ENCODE measurements at places on chromosomes 7 and 10. TPM values are rescaled to one million over a fixed set of nuclear protein-coding genes. Genes with fewer than 3 reads are reported as not detected.

- DNase-seq: peak; percentile 17
These were observed 62.0 kb upstream of the NRBF2 start for GRCh38 chr10:63071145-63071544.

KCNH2 gene
- 6.3 TPM for polyA plus RNA-seq

PLEKHS1 gene
- 0.23 TPM for polyA plus RNA-seq

GRCh38 chr7:117839507-117839906 is 33.7 kb downstream of the CTTNBP2 start:
- no peak for DNase-seq

GATAD1 gene
- polyA plus RNA-seq: 51.6 TPM

PSMC2 gene
- 110 TPM for polyA plus RNA-seq

- no peak for DNase-seq
These were observed 22.0 kb downstream of the TWIST1 start for GRCh38 chr7:19095353-19095860.

GRCh38 chr10:6195376-6195775 is 7.4 kb upstream of the PFKFB3 start:
- no peak for DNase-seq

DNA sequence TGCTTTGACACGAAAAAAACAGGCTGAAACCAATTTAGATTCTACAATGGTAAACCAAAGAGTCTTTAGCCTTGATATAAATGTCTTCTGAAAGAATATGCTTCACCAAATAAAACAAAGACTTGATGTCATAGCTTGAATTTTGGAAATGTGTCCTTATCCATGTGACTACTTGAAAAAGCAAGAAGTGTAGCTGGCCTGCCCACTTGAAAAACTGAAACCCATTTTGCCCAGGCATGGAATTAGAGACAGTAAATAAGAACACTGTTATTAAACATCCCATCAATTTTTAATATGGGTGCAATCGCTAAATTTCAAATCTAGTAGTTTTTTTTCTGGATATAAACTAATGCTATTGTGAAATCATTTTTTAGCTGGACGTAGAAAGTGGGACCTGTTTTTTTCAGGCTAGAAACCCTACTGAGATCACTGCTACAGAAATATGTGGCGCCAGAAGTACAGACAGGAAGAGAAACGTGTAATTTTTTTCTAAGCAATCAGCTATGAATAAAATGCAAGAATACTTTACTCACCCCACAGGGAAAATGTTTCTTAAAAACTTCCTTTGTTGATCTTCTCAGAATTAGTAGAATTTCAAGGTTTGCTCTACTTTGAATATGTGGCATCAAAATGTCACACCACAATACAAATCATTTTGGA is 56.7 kb downstream of the PIP4K2A start:
- no peak for DNase-seq

GRCh38 chr7:71278257-71278656 is 146.3 kb downstream of the GALNT17 start:
- no peak for DNase-seq

GDI2 gene
- 246 TPM for polyA plus RNA-seq

DNA sequence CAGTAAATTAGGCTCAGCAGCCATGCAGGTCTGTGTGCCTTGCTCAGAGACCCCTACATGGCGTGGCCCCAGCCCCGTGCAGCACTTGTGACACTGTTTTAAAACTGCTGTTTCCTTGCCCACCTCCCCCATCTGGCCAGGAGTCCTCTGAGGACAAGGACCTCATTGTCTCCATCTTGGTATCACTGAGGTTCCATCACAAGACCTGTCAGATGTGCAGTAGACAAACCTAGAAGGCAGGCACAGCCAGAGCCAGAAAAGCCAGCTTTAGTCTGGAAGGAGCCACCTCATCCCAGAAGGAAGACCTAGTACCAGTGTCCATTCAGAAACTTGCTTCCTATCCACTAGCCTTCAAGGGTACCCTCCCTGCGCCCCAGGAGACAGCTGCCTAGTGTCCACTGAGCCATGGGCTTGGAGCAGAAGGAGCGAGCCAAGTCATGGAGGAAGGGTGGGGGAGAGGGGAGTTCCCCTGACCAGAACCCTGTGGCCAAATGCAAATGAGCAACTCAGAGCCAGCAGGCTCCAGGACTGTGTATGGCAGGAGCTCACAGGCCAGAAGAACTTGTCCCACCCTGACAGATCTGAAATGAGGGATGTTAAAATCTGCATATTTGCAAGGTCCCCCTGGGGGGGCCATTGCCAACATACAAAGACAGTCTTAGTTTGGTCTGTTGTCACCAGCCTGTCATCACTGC is 176.1 kb downstream of the SH3PXD2A start:
- no peak for DNase-seq

GRCh38 chr10:26481315-26481692 is 43.2 kb downstream of the APBB1IP start:
- no peak for DNase-seq

SDK1 gene
- polyA plus RNA-seq: 9.5 TPM

SFRP4 gene
- polyA plus RNA-seq: 0.54 TPM

- DNase-seq: no peak
These were observed 39.5 kb upstream of the DPYSL4 start for GRCh38 chr10:132146941-132147915.

DNA sequence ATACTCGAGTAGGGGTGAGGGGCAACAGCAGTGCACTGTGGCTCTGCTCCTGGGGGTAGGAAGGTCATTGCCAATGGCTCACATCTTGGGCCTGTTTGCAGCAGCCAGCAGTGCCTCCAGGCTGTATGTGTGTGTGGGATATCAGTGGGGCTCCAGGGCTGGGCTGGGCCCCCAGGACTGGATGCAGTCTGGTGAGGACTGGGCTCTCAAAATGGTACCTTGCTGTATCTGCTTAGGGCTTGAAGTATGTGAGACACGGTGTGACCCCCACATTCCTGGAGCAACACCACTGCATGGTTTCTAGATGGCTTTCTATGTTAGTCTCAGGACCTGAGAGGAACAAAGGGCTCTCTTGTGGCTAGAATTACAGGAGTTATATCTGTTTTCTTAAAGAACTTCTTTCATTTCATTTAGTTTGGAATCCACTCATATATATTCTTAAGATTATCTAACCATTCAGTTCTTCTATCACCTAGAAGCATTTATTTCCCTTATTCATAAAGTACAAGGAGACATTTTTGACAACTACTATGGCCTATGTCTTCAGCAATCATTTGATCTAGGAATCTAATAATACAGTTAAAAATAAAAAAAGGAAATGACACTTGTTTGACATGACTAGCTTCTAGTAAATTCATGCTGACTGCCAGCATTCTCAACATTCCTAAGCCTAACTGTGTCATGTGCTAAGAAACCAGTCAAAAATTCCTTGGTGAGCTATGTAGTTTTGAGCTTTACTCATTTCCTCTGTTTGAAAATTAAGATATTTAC is 443.2 kb upstream of the SEMA3A start:
- peak; percentile 23 for DNase-seq

DNA sequence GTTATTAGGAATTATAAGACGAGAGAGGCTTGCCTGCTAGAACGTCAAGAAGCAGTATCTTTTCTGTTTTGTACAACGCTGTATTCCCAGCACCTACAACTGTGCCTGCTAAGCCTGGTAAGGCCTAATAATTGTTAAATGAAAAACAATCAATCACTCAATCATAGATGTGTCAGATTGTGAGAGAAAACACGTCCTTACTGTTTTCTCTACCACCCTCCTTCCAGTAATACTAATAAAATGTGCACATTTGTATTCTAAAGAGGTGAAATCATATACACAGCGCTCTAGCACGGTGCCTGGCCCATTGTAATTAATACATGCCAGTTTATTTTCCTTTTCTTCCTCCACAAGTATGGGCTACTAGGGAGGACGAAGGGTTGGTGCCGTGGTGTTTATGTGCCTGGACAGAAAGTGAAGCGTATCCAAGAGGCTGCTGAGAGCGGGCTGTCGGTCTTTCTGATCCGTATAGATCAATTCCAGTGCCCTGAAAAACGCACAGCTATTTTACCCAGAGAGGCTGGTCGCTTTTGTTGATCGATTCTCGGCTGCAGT is 1.5 kb upstream of the AUTS2 start:
- DNase-seq: no peak

DNA sequence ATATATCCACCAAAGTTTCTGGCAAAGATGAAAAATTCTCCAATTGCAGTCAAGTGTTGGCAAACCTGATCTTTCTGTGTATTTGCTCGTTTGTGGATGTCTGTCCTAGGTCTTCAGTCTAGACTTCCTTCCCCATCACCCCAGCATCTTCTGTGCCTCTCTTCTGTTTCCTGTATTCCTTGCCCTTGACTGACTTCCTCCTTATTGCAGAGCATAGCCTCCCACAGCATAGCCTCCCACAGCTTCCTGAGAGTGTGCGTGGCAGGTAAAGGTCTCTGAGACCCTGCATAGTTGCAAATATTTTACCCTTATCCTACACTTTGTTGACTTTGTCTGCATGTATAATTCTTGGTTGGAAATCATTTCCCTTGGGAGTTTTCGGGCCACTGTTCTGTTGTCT is 18.4 kb downstream of the SLC18A2 start:
- DNase-seq: no peak

- no peak for DNase-seq
These were observed 20.0 kb downstream of the TMEM229A start for GRCh38 chr7:124012864-124013263.

DNA sequence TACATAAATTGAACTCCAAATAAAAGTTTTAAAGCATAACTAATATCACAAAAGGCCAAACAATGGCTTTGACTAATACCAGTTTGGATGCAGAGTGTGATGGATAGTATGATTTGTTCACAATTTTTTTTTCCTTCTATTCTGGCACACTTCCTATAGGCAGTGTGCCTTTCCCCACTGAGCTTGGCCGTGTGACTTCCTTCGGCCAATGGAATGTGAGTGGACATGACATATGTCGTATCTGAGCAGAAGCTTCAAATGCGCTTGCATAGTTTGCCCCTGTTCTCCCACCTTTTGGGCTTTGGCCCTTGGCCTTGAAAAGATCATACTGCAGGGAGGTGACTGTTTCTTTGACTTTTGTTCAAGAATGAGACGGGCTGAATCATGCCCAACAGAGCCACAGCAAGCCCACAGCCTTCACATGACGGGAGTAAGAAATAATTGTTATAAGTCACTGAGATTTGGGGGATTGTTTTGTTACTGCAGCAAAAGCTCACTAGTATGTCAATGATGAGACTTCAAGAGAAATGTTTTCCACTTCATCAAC is 279.9 kb upstream of the NEBL start:
- DNase-seq: no peak

TBX20 gene
- not detected for polyA plus RNA-seq

DNA sequence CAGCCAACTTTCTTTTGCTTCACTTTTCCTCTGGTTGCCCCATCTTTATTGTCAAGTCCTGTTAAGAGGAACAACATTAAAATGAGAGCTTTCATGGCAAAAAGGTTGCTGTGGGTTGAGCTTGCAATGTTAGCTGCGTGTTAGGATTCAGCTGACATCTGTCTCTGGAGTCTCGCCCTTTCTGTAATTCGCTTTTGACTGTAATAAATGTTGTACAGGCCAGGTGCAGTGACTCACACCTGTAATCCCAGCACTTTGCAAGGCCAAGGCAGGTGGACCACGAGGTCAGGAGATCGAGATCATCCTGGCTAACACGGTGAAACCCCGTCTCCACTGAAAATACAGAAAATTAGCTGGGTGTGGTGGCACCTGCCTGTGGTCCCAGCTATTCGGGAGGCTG is 24.1 kb downstream of the MNX1 start:
- DNase-seq: no peak

MOGAT3 gene
- not detected for polyA plus RNA-seq

- no peak for DNase-seq
These were observed 16.3 kb downstream of the OR2AE1 start for GRCh38 chr7:99860281-99861127.

DNA sequence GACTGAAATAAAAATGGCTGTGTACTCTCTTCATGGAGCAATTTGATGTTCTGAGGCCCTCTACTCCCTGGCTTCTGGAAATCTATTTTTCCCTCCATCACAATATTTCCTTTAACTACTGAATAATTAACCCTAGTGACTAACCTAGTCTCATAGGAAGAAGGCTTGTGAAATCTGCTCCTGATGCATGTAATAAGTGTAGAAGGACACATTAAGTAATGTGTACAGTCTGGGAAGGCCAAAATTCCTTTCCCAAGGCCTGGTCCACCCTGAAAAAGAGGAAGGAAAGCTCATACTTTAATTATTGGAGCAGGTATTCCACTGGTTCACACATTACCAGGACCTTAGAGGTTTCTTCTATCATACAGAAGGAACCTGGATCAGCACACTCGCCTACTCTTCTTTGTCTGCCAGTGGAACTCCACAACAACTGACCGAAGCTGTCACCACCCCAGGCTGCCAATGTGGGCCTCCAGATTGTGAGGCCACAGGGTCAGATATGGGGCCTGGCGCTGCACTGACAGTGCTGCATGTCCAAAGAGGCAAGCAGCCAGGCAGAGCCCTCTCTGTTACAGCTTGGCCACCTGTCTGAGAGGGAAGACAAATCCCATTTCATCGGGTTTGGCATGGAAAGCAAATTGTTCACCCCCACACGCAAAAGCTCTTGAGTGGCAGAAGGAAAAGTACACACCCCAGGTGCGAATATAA is 54.4 kb upstream of the FAM133B start:
- DNase-seq: no peak

- DNase-seq: no peak
These were observed 52.8 kb upstream of the TMEM273 start for GRCh38 chr10:49240946-49241345.

GRCh38 chr7:8260871-8261694 is 884 bp downstream of the ICA1 start:
- peak; percentile 26 for DNase-seq

ARMC3 gene
- 6.0 TPM for polyA plus RNA-seq

DNA sequence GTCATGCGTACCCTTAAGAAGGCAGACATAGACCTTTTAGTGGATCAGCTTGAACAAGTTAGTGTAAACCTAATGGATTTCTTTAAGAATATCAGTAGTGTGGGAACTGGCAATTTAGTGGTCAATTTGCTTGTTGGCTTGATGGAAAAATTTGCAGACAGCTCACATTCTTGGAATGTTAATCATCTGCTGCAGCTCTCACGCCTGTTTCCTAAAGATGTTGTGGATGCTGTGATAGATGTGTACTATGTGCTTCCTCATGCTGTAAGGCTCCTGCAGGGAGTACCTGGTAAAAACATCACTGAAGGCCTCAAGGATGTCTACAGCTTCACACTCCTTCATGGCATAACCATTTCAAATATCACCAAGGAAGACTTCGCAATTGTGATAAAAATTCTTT is 103.4 kb downstream of the ABCA13 start:
- DNase-seq: no peak

DNA sequence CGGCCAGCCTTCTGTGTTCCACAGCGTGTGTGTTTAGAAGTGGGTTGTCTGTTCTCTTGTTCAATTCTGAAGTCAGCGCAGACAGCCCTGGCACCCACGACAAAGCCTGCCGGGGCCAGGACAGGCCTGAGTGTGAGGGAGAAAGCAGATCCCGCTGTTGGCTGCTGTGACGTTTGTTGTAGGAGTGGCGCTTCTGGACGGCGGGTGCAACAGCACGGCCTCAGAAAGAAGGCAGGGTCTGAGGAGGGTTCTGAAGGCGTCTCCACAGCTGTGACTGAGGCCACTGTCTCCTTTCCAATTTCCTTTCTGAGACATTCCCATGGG is 76.2 kb downstream of the VIPR2 start:
- DNase-seq: no peak

EVX1 gene
- not detected for polyA plus RNA-seq
